ENCODE measurements at places on chromosomes 11 and 22.

- no peak for DNase-seq
Observed at GRCh38 chr11:8721609-8722500, 39.3 kb downstream of the RPL27A start.

- DNase-seq, result no peak
Observed at GRCh38 chr11:72932132-72932570, 117.9 kb downstream of the ATG16L2 start.

GRCh38 chr11:19079643-19080440 lies 19.3 kb upstream of the MRGPRX2 start:
- no peak for DNase-seq

- no peak for DNase-seq
Observed at GRCh38 chr22:38750104-38750503, 5.7 kb downstream of the SUN2 start.

DNA sequence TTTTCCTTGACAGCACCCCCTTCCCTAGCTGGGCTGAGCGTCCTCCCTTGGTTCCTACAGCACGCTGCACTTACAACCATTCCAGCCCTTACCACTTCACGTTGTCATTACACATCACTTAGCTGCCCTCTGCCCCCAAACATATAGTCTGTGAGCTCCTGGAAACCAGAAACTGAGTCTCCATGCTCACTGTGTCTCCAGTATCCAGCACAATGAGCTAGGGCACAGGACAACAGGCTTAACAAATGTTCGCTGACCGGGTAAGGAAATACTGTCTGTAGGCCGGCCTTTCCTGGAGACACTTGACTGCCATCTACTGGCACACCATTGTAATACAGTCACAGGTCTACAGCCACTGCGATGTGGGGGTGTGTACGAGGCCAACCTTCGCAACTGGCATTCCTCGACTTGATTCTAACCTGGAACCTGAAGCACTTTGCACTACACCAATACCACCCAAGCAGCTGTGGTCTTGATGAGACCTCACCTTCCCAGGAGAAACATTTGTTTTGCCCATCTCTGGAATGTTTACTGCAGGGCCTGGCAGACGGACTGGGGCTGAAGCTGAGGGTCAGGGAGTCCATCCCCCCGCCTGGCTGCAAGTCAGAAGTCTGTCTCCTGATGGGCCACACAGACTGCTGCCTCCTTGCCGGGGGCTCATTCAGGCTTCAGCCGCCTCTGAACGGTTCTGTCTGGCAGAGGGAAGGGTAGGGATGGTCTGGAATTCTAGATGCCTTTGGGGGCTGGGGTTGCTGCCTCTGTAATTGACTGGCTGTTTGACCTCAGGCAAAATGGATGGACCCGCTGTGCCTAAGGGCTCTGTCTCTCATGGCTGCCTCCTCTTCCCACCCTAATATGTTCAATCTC lies 72.0 kb downstream of the SYN3 start:
- peak; percentile 7 for DNase-seq

DNA sequence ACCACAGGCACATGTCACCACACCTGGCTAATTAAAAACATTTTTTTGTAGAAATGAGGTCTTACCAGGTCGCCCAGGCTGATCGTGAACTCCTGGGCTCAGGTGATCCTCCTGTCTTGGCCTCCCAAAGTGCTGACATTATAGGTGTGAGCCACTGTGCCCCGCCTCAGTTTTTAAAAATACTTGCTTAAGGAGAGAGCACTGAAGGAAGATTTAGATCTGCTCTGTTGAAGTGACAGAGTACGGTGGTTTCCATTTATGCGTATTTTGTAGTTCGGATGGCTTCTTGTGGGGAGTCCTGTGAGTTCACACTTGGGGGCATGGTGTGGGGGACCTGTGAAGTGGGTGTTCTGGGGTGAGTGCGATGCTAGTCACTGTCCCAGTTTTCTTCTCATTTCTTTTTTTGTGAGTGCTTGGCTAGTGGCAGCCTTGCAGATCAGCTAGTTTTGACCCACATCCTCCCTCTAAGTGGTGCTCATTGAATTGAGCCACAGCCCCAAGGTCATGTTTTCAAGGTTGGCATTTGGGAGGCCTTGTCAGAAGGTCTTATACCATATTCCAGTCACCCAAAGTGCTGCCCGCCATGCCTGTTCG lies 31.5 kb downstream of the PTPRJ start:
- peak; percentile 19 for DNase-seq

- DNase-seq, result no peak
Observed at GRCh38 chr11:60485987-60486386, 6.6 kb upstream of the MS4A12 start.

- DNase-seq, result no peak
Observed at GRCh38 chr11:11732116-11732515, 109.7 kb upstream of the USP47 start.

DNA sequence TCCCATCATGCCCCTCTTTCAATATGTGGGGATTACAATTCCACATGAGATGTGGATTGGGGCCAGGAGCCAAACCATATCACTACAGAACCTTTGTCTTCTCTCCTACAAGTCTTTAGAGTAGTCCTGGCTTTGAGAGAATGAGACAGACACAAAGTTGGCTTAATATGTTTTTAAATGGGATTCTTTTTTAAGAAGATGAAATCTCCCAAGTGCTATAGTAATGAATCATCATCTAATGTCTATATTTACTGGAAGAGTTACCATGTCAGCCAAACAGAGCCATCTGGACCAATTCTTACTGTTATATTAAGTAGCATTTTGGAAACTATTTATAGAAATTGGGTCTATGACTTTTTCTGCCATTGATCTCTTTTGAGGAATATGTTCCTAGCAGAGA lies 38.1 kb upstream of the CARD18 start:
- DNase-seq, result no peak

DNA sequence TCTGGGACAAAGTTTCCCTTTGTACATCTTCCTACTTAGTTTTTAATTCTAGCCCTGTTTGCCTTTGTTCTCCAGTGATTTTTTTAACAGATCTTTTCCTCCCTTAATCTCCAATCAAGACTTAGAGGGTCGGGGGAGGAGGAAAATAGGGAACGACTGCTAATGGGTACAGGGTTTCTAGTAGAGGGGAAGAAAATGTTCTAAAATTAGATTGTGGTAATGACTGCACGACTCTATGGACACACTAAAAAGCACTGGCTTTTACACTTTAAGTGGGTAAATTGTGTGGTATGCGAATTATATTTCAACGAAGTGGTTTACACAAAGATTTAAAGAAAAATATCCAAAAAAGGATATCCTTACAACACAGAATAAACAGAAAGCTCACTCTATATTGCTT lies 110.0 kb upstream of the SPON1 start:
- no peak for DNase-seq

DNA sequence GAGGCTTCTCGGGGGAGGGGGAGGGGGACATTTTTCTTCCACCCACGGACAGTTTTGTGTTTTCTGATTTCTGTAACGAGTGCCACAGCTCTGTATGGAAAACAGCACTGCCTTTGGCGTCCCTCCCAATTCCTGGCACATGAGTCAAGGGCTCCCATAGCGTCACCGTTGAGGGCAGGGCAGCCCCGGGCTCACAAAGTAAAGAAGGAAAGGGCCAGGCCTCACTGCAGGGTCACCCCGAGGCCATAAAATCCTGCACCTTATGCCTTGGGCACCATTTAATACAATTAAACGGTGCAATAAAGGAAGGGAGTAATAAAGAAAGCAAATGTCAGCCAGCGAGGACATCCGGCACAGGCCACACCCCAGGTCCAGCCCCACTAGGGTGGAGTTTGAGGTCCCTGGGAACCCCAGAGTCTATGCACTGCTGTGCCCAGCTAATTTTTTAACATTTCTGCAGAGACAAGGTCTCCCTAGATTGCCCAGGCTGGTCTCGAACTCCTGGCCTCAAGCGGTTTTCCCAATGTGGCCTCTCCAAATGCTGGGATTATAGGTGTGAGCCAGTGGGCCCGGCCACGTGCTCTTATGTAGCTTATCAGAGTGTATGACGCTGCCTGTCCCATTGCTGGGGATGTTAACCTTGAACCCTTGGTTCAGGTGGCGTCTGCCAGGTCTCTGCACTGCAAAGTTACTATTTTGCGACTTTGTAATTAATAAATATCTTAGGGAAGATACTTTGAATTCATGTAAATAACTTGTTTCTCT lies 13.6 kb upstream of the MUC2 start:
- no peak for DNase-seq

DNA sequence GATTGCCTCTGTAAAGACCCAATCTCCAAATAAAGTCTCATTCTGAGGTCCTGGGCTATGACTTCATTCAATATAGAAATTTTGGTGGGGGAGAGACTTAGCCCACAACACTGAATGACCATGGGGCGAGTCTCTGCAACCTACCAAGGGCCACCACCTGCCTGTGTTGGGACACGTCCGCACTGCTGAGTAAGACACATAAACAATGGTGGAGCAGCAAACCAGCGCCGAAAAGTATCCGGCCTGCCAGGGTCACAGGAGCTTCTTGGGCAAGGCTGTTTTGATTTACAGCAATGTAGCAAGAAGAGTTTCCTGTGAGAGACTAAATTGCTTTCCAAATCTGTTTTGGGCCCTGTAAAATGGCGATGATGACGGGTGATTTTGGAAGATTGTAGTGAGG lies 122.3 kb downstream of the SHANK2 start:
- DNase-seq, result no peak

- DNase-seq, result no peak
Observed at GRCh38 chr11:65429724-65430405, 7.3 kb downstream of the NEAT1 start.
